Thoracic aorta (tissue), 2 donors: ENCODE measurements at places on chromosomes 16 and 17.

GRCh38 chr17:37299257-37299980 lies 76.4 kb upstream of the C17orf78 start:
- DNase-seq = no peak

- no peak for DNase-seq
Measured at GRCh38 chr16:75566758-75567255, 628 bp downstream of the GABARAPL2 start.

GRCh38 chr17:76865174-76865573 lies 3.0 kb upstream of the MGAT5B start:
- no peak for DNase-seq

- no peak for DNase-seq
Measured at GRCh38 chr16:77549876-77550275, 115.0 kb upstream of the ADAMTS18 start.
